ENCODE measurements at places on chromosomes 4 and X.

GRCh38 chr4:121717680-121718237 lies 21.0 kb upstream of the ANXA5 start:
- no peak for DNase-seq

GRCh38 chrX:24113181-24113580 lies 36.3 kb upstream of the ZFX start:
- DNase-seq: no peak

DNA sequence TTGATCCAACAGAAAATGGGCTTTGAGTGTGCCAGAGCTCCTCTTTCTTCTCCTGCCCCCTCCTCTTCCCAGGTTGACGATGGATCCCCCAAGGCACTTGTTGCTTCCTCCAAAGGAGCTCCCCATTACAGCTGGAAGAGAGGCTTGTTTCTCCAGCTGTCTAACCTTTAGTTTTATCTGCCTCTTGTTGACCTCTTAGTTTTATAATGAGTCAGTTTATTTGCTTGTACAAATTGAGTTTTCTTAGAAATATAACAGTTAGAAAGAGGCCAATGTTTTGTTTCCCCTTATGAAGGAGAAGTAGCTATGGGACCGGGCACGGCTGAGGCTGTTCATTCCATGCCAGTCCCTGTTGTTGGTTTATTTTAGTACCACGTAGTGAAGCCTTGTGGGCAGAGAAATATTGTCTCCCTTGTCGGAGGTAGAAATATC lies 158.2 kb downstream of the SPRY1 start:
- DNase-seq: no peak

DNA sequence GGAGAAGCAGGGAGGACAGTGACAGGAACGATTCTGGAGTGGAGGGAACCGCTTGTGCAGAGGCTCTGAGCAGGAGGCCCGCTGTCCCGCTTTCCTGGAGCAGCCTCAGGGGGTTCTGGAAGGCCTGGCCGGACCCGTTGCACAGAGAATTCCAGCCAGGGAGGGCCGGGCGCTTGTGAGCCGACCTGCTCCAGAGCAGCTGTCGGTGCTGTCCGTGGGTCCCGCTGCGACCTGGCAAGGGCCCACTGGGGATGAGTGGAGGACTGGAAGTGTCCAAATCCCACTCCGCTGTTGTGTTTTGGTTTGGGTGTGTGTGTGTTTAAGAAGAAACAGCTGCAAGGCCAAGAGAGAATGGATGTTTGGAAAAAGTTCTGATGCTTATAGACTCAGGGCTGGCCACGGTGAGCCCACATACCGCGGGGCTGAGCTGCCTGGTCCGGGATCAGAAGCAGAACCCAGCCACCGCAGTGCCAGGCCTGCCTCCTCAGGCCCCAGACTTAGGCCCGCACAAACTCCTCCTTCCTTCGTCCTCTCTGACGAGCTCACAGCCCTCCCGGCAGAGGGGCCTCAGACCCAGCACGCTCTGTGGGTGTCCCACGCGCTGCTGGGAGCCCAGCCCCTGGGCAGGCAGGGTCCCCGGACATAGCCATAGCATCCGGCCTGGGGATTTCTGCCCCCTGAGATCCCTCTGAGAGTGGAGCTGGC lies 73.9 kb downstream of the HTRA3 start:
- no peak for DNase-seq

- no peak for DNase-seq
These were observed 33.0 kb downstream of the FREM3 start for GRCh38 chr4:143667461-143667860.

All from activated T-cell treated with anti-CD3 and anti-CD28 coated beads for 48 hours (primary cell).